ENCODE measurements at places on chromosomes 11 and 22. TPM values are rescaled to one million over a fixed set of nuclear protein-coding genes. Genes with fewer than 3 reads are reported as not detected.

DNA sequence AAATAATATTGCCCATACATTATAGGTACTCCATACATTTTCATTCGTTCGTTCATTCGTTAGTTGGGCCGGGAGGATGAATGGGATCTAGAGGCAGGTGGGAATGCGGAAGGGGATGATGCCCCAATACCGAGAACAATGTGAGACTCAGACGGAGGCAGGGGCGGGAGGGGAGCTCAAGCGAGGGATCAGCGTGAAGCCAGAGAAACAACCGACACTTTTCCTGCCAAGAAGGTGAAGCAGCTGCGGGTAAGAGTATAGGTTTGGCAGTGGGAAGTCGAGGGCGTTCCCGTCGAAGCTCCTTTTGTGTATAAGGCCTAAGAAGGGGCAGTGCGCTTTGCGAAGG is 1.1 kb upstream of the ARHGEF17 start:
- no peak for DNase-seq

DNA sequence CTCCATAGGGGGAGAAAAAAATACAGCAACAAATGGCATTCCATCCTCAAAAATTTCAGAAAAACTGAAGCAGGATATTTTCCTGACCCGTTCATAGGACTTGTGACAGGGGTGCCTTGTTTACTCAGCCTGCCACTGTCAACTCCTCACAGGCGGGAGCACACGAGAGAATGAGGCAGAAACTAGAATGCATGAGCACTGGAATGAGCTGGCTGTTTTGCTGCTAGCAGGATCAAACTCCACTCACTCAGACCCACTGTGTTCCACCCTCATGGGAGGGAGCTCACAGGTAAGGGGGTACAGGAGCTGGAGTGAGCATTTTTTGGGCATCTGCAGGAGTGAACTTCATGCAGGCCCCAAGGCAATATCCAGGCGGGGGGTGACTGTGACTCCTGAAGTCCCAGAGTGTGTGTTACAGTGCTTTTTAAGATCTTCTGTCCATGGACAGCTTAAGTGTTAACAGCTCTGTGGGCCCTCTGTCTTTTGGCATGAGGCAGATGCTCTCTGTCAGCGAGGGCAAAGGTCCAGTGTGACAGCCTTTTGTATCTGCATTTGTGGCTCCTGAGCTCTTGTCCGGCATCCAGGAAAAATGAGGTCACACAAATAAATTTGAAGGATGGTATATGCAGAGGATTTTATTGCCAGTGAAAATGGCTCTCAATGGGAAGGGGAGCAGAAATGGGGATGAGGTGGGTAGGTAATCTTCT is 905.7 kb upstream of the TENM4 start:
- no peak for DNase-seq

DNA sequence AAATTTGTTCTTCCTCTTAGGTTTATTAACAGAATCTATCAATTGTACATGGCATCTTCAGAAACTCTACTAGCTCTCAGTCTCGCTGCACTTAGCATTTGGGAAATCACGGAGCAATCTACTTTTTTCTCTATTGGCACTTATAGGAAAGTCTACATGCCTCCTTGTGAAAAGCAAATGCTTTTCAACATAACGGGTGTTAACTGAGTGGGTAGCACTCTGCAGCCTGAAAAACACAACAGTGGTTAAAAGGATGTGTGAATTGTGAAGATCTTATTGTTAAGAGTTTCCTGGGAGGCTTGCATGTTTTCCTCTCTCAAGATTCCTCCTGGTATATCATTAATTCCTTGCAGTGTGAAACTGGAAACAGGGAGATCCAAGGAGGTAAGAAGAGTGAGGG is 204.2 kb upstream of the SESN3 start:
- DNase-seq: no peak

DNA sequence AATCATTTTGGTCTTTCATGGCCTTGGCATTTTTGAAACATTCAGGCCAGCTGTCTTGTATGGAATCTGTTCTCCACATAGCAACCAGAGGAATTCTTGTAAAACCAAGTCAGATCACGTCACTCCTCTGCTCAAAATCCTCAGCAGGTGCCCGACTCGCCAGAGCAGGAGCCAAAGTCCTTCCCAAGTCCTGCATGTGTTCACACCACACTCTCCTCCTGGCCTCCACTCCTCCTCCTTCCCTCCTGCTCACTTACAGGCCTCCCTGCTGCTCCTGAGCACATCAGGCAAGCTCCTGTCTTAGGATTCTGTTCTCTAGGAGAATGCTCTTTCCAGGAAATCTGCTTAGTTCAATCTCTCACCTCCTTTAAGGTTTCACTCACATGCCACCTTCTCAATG is 6.9 kb upstream of the PSMC3 start:
- no peak for DNase-seq

GRCh38 chr11:10436224-10436623 is 18.8 kb upstream of the AMPD3 start:
- no peak for DNase-seq

DNA sequence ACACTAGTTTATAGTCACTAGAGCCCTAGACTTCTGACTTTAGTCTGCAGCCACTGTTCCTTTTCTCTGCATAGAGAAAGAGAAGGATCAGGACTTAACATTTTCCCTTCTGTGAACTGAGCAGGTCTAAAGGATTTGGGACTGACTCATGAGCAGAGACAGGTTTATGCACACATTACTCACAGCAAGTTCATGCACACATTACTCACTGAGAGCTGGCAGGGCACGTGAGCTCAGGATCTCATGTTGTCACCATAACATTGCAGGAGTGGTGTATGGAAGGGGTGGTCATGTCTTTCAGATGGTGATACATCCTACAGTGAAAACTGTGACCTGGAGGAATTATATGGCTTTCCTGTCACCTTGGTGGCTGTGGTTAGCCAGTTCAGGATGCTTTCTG is 56.4 kb downstream of the CEP164 start:
- no peak for DNase-seq

GRCh38 chr22:19974935-19975706 is 33.5 kb upstream of the TXNRD2 start:
- no peak for DNase-seq

KRTAP5-7 gene
- not detected for total RNA-seq

TRIM49 gene
- not detected for total RNA-seq

RIBC2 gene
- total RNA-seq: not detected

USP47 gene
- 53.7 TPM for total RNA-seq

SF3B2 gene
- 75.5 TPM for total RNA-seq

RGL4 gene
- total RNA-seq: not detected
